ENCODE measurements at places on chromosomes 7 and 10. TPM values are rescaled to one million over a fixed set of nuclear protein-coding genes. Genes with fewer than 3 reads are reported as not detected.

The AASS gene
- 141 TPM for total RNA-seq

The HOXA10 gene
- 26.7 TPM for total RNA-seq

The NACAD gene
- total RNA-seq = 6.9 TPM

The PLXNA4 gene
- 12.7 TPM for total RNA-seq

The ZNF365 gene
- total RNA-seq = 1.7 TPM

The CSGALNACT2 gene
- 32.2 TPM for total RNA-seq
